ENCODE measurements at places on chromosomes 12 and 14.

DNA sequence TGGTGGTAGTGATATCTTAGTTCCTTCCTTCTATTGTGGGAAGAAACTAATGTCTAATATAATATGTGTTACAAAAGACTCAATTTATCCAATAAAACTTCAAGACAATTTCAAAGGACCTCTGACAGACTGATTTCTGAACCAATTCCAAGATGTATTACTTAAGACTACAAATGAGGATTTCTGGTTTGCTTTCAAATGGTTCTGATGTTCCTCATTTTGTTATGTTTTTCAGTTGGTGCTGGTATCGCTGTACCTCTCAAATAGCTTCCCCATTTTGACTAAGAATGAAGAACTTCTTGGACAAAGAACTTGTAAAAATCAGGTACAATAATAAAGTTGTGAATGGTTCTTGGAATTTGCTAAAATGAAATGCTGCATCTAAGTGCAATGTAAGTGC lies 19.4 kb upstream of the MBIP start:
- DNase-seq, result no peak

DNA sequence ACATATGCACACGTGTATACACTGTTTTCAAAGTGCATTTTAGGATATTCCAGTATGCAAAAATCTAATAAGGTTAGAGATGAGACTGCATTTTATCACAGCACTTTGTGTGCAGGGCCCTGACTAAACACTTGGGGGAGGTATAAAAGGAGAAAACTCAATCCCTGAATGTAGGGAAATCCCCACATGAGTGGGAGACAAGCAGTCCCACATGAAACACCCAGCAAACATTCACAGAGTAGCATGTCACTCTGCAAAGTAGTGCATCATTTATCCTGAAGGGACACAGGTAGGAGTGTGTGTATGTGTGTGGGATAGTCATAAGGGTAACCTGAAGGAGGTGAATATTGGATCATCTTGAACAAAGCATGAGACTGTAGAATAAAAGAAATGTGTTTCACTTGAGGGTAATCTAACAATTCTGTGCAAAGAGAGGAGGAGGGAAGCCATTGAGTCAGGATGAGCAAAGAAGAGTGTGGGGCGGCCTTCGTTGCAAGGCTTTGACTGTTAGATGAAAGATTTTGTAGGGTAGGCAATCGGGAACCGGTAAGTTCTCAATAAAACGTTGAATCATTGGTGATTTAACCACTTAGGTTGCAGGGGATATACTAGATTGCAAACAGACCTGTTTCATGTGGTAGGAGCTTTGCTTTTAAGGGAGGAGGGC lies 2.9 kb downstream of the PRPF40B start:
- no peak for DNase-seq

DNA sequence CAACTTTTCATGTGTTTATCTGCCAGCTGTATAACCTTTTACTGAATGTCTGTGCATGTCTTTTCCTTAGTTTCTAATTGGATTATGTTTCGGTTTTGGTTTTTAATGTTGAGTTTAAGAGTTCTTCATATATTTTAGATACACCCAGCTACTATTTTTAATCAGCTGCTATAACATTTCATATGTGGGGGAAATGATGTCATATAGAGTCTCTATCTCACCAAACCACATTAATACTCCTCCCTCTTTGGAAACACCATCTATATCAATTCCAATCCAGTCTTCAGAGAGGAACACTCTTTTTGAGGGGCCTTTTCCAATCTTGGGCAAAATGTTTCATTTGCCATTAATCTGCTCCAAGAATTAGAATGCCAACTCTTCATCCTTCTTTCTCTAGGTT lies 28.5 kb upstream of the GCH1 start:
- DNase-seq, result no peak

DNA sequence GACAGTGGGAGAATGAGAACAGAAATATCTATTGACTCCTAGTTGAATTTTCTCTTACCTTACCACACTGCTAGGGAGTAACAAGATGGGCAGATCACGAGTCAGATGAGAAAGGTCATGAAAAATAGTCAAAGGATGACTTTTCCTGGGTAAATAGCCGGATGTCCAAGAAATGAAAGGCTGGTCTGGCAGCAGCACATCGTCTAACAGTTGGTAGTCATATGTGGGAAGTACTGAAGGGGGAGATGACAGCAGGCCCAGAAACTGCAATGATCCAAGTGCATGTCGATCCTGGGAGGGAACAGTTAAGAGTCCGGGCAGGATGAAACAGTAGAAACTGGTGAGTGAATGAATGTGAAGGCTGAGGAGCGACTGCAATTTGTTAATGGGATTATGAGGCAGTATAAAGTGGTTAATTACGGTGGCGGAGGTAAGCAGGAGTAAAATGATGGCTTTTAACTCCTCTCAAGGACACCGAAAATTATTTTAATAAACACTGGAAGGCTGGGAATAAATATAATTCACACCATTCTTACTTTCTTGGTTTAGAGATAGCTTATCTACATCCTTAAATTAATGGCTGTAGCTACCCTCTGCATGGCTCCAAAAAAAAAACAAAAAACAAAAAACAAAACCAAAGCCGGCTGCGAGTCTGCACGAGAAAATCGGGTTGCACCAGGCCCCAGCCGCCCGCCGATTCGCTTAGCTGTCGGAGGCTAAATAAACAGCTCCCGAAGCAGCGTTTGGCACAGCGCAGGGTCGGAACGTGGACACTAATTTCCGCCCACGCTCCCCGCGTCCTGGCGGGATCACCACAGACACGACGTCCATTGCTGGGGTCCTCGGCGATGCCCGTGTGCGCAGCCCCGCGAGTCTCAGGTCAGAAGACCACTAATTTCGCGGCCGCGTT lies 1.0 kb upstream of the ERC1 start:
- DNase-seq, result peak; percentile 56

- DNase-seq, result no peak
Observed at GRCh38 chr12:42360747-42361403, 34.9 kb downstream of the PPHLN1 start.

GRCh38 chr14:95496111-95496681 lies 20.3 kb downstream of the SYNE3 start:
- DNase-seq, result no peak

- DNase-seq, result no peak
Observed at GRCh38 chr14:89856871-89857345, 97.6 kb downstream of the EFCAB11 start.

DNA sequence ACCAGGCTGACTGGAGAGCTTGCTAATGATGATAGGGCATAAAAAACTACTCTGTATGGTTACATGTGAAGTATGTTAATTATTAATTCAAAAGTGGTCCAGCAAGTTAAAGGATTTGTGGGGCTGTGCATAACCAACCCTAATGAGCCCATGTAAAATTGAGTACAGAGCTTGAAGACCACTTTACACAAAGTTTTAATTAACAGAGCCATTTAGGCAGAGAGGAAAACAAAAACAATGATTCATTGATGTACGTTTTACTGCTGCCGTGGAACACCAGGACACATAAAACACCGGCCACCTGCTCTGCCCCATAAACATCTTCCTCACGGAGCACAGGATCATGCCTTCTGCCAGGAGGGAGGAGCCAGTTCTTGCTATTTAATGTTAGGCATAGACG lies 83.5 kb downstream of the RIMBP2 start:
- no peak for DNase-seq

DNA sequence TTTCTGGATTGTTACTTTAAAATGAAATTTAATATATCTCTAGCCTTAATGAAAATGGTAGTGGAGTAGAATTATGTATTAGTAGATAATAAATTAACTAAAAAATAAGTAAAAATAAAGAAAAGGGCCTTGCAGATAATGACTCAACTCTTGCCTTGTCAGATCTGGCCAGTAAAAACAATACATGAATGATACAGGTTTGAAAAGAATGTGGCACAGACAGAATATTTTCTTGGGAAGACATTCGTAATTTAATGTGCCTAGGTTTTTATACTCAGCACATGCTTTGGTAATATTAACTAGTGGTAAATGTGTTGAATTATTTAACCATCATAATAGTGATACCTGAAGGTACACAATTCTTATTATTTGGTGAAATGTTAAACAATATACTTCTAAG lies 28.3 kb downstream of the ATF7IP start:
- no peak for DNase-seq

GRCh38 chr14:105646175-105646574 lies 119.8 kb downstream of the TMEM121 start:
- no peak for DNase-seq

DNA sequence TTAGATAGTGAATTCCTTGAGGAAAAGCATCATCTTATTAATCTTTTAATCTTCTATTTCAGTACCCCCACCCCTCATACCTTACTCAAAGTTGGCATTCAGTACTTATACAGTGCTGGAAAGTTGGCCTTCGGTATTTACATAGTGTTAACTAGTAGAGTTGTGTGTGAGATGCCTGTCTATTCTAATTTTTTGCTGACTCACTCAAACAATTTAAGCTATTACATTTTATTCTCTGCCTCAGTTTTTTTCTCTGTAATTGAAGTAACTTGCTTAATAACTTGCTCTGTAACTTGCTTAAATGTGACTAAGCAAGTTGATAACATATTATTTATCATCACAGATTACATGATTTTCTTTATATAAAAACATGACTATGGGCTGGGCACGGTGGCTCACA lies 20.3 kb downstream of the DNAL1 start:
- no peak for DNase-seq

GRCh38 chr14:75489480-75489837 lies 32.8 kb upstream of the BATF start:
- DNase-seq, result peak; percentile 34

DNA sequence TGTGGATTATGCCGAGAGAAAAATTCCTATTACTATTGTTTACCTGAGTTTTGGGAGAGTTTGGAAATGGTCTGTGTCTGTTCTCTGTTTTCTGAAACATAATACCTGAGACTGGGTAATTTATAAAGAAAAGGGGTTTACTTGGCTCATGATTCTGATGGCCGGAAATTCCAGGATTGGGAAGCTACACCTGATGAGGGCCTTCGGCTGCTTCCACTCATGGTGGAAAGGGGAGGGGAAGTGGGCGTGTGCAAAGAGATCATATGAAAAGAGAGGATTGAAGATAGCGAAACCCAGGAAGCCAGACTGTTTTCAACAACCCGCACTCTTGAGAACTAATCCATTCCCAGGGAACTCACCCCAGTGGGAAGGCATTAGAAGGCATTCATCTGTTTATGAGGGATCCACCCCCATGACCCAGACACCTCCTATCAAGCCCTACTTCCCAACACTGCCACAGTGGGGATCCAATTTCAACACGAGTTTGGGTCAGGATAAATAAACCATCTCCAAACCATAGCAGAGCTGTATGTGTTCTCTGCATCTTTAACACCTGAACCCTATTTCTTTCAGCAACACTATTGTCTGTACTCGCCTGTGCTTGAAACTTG lies 51.1 kb downstream of the APAF1 start:
- no peak for DNase-seq

- DNase-seq, result no peak
Observed at GRCh38 chr14:105391541-105391940, 6.8 kb upstream of the TEX22 start.

DNA sequence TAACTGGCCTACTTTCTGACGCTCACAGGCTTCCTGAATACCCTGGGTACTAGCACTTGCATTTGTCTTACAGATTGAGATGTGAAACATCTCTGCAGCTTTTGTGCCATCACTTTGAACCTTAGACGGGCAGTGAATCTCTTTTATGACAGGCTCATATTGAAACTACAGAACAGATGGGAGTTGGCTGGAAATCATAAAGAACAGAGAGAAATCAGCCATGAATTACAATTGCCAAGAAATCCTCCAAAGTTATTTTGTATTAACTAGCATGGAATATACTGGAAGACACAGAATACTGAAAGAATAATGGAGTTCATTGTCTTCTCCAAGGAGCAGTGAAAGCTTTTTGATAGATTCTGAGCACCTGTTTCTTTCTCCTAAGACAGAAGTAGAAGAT lies 32.7 kb downstream of the MYF5 start:
- no peak for DNase-seq

DNA sequence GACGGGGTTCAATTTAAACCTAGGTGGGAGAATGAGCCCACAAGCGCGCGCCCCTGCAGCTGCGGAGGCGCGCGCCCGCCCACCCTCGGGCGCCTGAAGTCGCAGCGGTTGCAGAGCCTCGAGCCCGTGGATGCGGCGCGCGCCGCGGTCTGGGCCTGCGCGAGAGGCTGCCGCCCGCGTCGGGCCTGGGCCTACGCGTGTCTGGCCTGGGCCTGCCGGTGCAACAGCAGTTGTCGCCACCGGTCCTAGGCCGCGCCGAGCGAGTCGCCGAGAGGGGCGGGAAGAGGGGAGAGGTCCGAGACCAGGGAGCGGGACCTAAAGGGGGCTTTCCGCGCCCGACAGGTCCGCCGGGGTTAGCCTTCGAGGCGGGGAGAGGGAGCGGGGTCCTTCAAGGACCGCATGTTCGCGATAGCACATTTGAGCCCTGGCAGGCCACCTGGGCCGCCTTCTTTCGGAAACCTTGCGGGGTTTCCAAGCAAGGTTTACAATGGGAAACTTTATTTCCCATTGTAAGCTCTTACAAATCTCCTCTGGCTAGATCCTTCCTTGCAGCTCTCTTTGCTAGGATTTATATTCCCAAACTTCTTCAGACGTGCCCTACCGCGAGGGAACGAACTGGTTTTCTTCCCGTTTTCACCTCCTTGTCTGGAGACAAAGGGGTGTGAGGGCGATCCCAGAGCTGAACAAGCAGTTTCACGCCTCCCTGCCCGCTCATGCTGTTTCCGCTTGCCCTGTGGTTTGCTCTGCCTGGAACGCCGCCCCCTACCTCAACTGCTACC lies 6.8 kb downstream of the SIX6 start:
- no peak for DNase-seq

DNA sequence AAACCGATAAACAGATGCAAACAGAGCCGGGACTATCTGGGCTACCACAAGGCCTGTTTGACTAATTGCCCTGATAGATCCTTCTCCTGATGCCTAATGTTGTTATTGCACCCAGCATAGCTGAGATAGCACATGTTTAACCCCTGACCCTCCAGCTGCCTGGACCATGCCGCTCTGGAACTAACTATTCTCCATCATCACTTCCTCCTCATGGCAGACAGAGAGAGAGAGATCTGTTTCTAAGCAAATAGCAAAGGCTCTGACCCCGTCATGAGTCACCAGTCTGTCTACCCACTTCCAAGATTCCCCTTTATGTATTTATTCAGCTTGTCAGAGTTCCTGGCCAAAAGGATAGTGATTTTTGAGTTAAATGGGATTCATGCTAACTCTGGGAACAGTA lies 58.2 kb upstream of the FLRT2 start:
- no peak for DNase-seq

- DNase-seq, result no peak
Observed at GRCh38 chr14:81485372-81485771, 48.3 kb downstream of the SEL1L start.

- DNase-seq, result no peak
Observed at GRCh38 chr14:85315733-85316290, 214.1 kb upstream of the FLRT2 start.
